ENCODE measurements at places on chromosomes 16 and 17. TPM values are rescaled to one million over a fixed set of nuclear protein-coding genes. Genes with fewer than 3 reads are reported as not detected.

Gene G6PC1
- not detected for total RNA-seq

Gene KREMEN2
- total RNA-seq = not detected

DNA sequence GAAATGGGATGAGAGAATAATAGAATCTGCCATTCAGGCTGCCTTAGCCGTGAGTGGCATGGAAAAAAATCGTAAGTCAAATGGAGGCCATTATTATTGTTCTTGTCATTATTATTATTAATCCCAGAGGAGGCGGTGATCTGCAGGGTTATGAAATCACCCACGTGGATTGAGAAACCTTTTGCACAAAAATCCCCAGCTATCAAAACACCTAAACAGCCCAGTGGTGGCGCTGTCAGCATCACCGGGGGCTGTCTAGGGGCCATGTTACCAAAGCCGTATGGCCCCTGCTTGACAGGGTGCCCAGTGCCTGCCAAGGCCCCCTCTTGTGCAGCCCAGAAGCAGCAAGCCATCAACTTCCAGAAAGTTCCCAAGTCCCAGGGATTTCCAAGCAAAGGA is 25.2 kb downstream of the CNGB1 start:
- DNase-seq = no peak

Gene CRYM
- not detected for total RNA-seq

DNA sequence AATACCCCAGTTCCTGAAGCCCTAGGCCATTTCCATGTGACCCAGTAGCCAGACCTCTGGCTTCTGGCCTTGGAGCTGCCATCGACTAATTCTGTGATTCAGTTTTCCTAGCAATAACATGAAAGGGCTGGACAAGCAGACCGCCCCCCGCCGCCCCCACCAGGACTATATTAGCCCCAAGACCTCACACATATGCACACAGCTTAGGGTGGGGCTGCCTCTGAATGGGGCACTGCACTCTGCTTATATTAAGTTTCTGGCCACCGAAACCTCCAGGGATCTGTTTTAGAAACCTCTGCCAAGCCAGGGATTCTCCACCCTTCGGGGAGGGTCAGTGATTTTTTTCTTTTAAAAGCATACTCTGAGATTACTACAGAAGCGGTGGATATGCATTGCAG is 2.3 kb downstream of the RAB11FIP4 start:
- DNase-seq = no peak

Gene IL34
- 31.5 TPM for total RNA-seq

- no peak for DNase-seq
Observed at GRCh38 chr17:50708050-50709000, 611 bp upstream of the ANKRD40 start.

Gene DNAAF1
- total RNA-seq = 2.3 TPM

- peak; percentile 80 for DNase-seq
Observed at GRCh38 chr16:81486540-81487061, 42.0 kb downstream of the CMIP start.

Gene MAPT
- 1.9 TPM for total RNA-seq

- DNase-seq = no peak
Observed at GRCh38 chr16:27234603-27235002, 31.3 kb downstream of the KDM8 start.

Gene TAOK2
- total RNA-seq = 65.1 TPM

DNA sequence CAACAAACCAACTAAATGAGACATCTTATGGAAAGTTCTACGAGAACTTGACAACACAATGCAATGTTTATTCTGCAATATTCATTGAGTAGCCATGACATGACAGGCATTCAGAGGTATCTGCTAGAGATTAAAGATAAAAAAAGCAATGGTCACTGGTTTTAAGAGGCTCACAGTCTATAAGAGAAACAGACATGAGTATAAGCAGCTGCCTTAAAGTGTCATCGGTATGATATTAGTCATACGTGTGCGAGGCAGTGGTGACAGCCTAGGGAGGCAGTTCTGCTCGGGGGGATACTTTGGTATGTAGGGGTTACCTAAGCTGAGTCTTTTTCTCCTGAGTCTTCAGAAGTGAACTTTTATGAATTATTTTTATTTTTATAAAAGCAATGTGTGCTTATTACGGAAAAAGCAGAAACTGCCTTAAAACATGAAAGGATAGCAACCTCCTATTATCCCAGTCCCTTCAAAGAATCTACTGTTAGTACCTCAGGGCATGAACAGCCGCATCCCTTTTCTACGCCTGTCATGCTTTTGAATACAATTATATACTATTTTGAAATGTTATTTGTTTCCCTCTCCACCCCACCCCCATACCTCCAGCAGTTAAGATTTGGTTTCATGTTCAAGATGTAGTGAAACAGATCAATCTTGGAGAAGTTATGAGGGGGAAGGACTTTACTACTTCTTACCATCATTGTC is 7.7 kb downstream of the ST6GALNAC1 start:
- no peak for DNase-seq

- DNase-seq = no peak
Observed at GRCh38 chr17:43631429-43631828, 30.3 kb downstream of the MEOX1 start.
